PC-9 (cell line): ENCODE measurements at places on chromosomes 2 and 18. TPM values are rescaled to one million over a fixed set of nuclear protein-coding genes. Genes with fewer than 3 reads are reported as not detected.
A peak's percentile ranks its signal among the peaks of the same experiment; 100 is the strongest.

Gene MAP3K20
- total RNA-seq, result 58.5 and 60.5 TPM in 2 replicates

DNA sequence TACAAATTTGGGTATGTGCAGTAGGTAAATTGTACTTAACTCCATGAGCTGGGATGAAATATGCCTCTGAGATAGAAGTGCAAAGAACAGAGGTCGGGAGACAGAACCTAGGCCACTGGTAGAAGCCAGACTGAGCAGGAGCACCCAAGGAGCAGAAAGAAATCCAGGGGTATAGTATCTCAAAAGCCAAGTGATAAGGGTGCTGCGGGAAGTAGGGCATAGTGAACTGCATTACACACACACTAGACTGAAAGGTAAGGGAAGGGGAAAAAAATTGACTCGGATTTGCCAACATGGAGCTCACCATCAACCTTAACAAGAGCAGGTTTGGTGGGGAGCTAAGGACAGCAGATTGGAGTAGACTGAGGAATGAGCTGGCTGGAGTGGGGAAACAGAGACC is 89.3 kb upstream of the TMEM247 start:
- H3K27ac ChIP-seq, result no peak overlapping the region
- no peak for DNase-seq
- H3K36me3 ChIP-seq, result peaks cover 30% of the 10 kb centered on the region
- H3K4me1 ChIP-seq, result peaks cover 30% of the 10 kb centered on the region
- no peak overlapping the region for H3K4me3 ChIP-seq
- H3K27me3 ChIP-seq, result no peaks in the 10 kb centered on the region

Gene ZNF804A
- total RNA-seq, result not detected in 2 replicates

Gene SATB2
- 7.3 and 7.8 TPM in 2 replicates for total RNA-seq

GRCh38 chr18:37225279-37225678 is 340.3 kb downstream of the CELF4 start:
- H3K4me1 ChIP-seq, result no peaks in the 10 kb centered on the region
- H3K36me3 ChIP-seq, result no peaks in the 10 kb centered on the region
- no peak overlapping the region for H3K27ac ChIP-seq
- DNase-seq, result no peak
- no peaks in the 10 kb centered on the region for H3K27me3 ChIP-seq
- no peak overlapping the region for H3K4me3 ChIP-seq

- no peak overlapping the region for H3K4me3 ChIP-seq
- H3K36me3 ChIP-seq, result no peaks in the 10 kb centered on the region
- H3K4me1 ChIP-seq, result peaks cover 49% of the 10 kb centered on the region
- DNase-seq, result no peak
These were observed 40.7 kb downstream of the PCBP1 start for GRCh38 chr2:70128005-70128404.

DNA sequence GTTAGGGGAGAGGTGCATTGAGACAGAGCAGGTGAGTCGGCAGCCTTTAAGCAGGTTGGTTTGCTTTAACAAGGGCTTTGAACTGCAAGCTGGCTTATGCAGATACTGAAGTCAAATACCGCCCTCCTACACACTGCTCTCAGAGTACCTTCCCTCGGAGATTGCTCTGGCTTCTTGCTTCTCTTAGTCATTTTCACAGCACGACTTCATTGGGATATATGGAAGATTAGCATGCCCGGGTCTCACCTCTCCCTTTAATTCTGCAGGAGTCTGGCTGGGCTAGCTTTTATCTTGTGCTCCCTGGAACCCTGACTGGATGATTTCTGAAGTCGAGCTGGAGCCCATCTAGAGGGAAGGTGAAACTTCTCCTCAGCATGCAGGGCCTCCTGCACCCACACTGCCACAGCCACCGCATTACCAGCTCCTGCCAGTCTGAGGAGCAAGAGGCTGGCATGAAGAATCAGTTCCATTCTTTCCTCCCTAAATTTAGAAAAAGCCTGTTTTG is 395.5 kb upstream of the HNRNPA3 start:
- no peak overlapping the region for H3K4me3 ChIP-seq
- DNase-seq, result no peak
- H3K27ac ChIP-seq, result no peak overlapping the region
- no peaks in the 10 kb centered on the region for H3K4me1 ChIP-seq

Gene ATP6V1C2
- not detected in 2 replicates for total RNA-seq

- peaks cover 15% of the 10 kb centered on the region for H3K36me3 ChIP-seq
- no peak overlapping the region for H3K27ac ChIP-seq
- H3K27me3 ChIP-seq, result peaks cover 24% of the 10 kb centered on the region
These were observed 376 bp downstream of the NDUFA10 start for GRCh38 chr2:240024766-240025165.

Gene POMC
- total RNA-seq, result not detected in 2 replicates

Gene HOXD10
- not detected in 2 replicates for total RNA-seq

DNA sequence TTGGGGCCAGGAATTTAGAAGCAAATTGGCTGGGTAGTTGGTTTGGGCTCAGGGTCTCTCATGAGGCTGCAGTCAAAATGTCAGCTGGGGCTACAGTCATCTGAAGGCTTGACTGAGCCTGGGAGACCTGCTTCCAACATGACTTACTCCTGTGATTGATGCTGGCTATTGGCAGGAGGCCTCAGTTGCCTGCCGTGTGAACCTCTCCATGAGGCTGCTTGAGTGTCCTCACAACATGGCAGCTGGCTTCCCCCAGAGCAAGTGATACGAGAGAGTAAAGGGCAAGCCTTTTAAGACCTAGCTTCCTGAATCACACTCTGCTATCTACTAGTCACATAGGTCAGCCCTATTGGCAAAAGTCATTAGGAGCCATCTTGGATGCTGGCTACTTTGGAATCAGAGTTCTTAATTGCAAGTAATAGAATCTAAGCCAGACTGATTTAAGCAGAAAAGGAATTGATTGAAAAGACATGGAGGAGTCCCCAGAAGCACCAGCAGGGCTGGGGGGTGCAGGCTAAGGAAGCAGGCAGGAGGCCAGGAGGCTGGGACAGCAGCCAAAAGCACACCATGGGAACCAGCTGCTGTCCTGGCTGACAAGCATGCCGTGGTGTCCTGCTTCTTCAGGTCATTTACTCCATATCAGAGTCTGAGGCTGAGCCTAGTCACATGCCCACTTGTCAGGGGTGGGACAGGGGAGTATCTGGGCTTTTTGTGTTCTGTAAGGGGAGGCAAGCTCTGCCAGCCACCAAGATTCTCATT is 7.8 kb upstream of the GIGYF2 start:
- H3K27me3 ChIP-seq, result peaks cover 19% of the 10 kb centered on the region
- no peaks in the 10 kb centered on the region for H3K4me1 ChIP-seq
- DNase-seq, result peak; percentile 26
- no peak overlapping the region for H3K4me3 ChIP-seq

- no peaks in the 10 kb centered on the region for H3K27me3 ChIP-seq
- H3K36me3 ChIP-seq, result no peaks in the 10 kb centered on the region
- no peak overlapping the region for H3K27ac ChIP-seq
- DNase-seq, result no peak
- peaks cover 7% of the 10 kb centered on the region for H3K4me1 ChIP-seq
- H3K4me3 ChIP-seq, result no peak overlapping the region
These were observed 50.4 kb upstream of the EPAS1 start for GRCh38 chr2:46246790-46247189.

DNA sequence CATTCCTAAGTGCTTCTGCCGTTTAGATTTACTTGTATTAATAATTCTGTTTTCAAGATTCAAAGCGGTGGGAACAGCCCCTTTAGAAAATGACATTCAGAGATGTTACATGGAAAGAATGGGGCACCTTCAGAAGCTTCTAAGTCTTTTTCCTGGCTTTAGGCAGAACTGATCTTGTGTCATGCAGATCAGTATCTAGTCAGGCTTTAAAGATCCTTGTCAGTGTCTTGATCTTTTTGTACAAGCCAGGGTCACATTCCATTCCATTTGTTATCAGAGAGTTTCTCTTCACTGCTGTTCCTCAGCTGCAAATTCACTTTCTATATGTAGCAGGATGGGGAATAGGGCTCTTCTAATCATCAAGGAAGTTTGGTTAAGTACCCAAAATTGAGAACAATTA is 275.3 kb downstream of the DCC start:
- DNase-seq, result no peak
- H3K4me3 ChIP-seq, result no peak overlapping the region
- peaks cover 14% of the 10 kb centered on the region; the same call in 1 of the 2 replicates for H3K27me3 ChIP-seq

- H3K4me1 ChIP-seq, result no peaks in the 10 kb centered on the region
- no peaks in the 10 kb centered on the region for H3K27me3 ChIP-seq
- no peaks in the 10 kb centered on the region for H3K36me3 ChIP-seq
These were observed 38.5 kb downstream of the INPP5D start for GRCh38 chr2:233098618-233099017.

GRCh38 chr2:43131051-43131889 is 95.1 kb downstream of the ZFP36L2 start:
- DNase-seq, result peak; percentile 94
- H3K36me3 ChIP-seq, result no peaks in the 10 kb centered on the region
- H3K27ac ChIP-seq, result peak overlapping the region; percentile 66
- H3K4me1 ChIP-seq, result peaks cover 55% of the 10 kb centered on the region
